ENCODE measurements at places on chromosomes 4 and X. TPM values are rescaled to one million over a fixed set of nuclear protein-coding genes. Genes with fewer than 3 reads are reported as not detected.

GRCh38 chr4:123674762-123675465 lies 278.3 kb downstream of the SPRY1 start:
- DNase-seq, result no peak

The PPP2R2C gene
- 0.41 TPM for polyA plus RNA-seq

DNA sequence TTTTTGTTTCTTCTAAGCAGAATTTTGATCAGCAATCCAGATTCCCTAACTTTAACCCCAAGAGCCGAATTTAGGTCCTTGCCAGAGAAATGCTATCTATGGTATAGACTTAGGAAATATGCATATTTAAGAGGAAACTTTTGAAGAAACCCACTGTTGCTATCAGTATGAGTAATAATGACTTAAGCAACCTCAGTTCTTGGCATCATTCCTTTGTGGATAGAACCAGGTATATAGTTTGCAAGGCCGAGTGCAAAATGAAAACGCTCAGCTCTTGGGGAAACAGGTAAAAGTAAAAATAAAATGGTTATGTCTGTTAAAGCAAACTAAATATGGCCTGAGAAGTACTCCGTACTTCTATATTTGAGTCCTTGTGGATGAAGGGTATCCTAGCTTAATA lies 78.1 kb downstream of the ARSF start:
- no peak for DNase-seq

GRCh38 chrX:136220951-136221350 lies 30.2 kb downstream of the MAP7D3 start:
- DNase-seq, result no peak

The PROM1 gene
- polyA plus RNA-seq, result 59.3 TPM

GRCh38 chr4:181701894-181702293 lies 541.3 kb upstream of the TENM3 start:
- DNase-seq, result no peak

GRCh38 chrX:19017271-19017670 lies 33.4 kb upstream of the PHKA2 start:
- peak; percentile 28 for DNase-seq

GRCh38 chr4:151532001-151532708 lies 123.2 kb downstream of the FHIP1A start:
- no peak for DNase-seq

The PPBP gene
- polyA plus RNA-seq, result 22.5 TPM

GRCh38 chr4:24472514-24473308 lies 111.6 kb downstream of the DHX15 start:
- peak; percentile 83 for DNase-seq

DNA sequence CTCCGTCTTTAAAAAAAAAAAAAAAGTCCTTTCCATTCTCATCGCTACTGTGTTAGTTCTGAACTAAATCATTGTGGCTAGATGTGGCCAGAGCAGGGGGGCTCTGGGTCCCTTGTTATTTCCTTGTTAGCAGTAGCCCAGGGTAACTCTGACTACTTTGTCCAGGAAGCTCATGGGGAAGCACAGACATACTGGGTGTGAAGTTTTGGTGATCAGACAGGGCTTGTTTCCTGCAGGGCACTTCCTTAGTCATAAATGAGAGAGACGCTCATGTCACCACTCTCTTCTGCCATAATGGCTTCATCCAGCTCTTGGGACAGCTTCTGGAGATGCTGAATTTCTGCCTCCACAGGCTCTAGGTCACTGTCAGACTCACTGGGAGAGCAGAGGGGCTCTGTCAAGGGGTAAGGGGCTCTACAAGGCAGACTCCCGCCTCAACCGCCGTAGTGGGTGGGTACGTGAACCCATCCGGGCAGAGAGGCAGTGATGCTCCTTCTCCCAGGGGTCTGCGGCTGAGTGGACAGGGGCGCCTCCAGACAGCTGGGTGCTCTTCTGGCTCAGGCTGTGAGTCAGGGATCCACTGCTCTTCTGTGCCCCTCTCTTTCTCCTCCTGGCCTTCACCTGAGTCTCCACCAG lies 12.9 kb downstream of the STIM2 start:
- DNase-seq, result no peak

GRCh38 chrX:54386314-54386713 lies 28.5 kb upstream of the WNK3 start:
- no peak for DNase-seq

GRCh38 chr4:139167774-139168444 lies 9.1 kb downstream of the ELF2 start:
- DNase-seq, result no peak

The KLF8 gene
- 7.2 TPM for polyA plus RNA-seq

DNA sequence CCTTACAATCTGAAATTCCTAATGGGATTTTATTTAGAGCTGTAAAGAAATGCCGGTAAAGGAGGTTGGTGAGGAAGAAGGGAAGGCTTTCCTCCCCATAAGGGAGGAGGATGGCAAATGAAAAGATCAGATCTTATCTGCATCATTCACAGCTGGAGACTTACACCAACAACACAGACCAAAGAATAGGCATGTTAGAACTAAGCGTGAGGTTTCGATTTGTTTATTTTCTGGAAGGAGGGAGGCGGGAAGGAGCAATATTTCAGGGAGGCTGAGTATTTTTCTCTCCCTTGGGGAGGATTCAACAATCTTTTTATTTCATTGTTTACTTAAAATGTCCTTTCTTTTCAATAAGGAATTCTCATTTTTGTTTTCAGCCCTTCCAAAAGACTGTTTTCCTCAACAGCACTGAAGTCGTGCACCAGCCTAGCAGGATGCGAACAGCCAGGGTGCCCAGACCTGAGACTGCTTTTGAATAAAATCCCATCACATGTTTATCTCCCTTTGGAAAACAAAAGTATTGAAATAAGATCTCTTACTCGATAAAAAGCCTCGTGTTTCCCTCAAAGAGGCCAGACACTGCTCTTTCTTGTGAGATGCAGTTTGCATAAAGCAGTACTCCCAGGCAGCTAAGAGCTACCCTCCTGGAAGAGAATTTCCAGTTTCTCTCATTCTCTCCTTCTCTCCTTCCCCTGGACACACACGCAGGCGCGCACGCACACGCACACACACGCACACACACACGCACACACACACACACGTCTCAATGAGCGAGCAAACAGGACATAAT lies 236.1 kb downstream of the MGST2 start:
- DNase-seq, result peak; percentile 38

DNA sequence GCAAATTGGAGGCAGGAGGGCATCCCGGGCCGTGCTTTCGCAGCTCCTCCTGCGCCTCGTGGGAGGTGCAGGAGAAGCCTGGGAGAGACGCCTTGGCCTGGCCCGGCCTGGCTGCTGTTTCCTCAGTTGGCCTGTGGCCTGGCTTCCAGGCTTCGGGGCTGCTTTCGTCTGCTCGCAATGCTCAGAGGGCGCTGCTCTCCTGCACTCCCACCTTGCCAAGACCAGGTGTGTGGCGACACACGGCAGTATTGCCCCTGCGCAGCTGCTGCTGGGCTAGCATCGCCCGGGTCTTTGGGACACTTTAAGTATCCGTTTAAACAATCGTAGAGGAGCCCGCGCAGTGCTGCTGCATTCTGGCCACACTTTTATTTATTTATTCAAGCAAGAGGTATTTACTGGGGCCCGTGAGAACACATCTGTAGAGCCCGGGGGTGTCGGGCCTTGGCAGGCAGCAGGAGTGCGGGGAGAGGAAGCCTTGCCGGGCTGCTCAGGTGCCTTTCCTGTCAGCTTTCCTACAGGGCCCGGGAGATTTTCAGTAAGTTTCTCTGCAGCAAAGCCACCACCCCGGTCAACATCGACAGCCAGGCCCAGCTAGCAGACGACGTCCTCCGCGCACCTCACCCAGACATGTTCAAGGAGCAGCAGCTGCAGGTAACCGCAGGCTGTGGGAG lies 26.2 kb upstream of the HGFAC start:
- no peak for DNase-seq

The TRIM61 gene
- polyA plus RNA-seq, result 3.4 TPM

DNA sequence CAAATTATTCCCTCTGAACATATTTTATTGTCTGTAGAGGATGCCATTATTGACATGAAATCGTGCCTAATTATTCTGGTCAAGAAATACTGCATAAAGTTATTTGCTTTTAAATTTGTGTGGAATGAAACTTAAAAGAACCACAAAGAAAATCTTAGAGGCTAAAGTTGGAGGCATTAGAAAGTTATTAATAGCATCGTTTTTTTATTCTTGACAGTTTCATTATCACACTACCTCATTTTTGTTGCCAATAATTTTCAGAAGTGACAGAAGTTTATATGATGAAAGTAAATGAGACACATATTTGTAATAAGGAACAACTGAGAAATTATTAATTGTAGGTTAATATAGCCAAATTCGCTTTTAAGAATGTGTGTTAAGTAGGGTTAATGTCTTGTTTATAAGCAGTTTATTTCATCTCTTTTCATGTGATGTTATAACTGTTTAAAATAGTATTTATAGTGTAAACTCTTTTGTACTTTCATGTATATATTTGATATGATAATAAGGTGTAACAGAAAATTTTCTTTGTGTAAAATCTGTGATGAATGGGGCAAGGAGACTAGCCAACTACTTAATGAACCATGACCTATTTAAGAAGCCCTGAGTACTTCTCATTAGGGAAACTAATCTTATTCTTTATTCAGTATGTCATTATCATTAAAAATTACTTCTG lies 54.5 kb upstream of the GRIA2 start:
- DNase-seq, result no peak

DNA sequence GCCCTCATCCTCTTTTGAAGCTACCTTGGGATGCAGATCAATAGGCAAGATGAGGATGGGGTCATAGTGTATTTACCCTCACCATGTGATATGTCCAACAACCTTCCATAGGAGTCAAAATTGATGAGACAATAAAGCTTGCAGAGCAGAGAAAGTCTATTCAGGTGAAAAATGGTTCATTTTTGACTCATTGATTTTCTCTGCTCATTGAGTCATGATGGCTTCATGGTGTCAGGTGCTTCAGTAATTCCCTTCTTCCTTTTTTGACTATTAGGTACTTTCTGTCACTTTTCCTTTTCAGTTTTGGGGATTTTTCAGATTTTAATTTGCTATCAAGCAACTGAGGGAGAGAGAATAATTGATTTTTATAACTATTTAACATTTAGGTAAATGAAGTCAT lies 55.9 kb upstream of the IL2 start:
- DNase-seq, result no peak

GRCh38 chr4:121736735-121737351 lies 28.1 kb downstream of the SMIM43 start:
- no peak for DNase-seq

The KLHL5 gene
- 37.4 TPM for polyA plus RNA-seq

- DNase-seq, result no peak
Observed at GRCh38 chrX:115423086-115423485, 133.6 kb downstream of the LUZP4 start.

DNA sequence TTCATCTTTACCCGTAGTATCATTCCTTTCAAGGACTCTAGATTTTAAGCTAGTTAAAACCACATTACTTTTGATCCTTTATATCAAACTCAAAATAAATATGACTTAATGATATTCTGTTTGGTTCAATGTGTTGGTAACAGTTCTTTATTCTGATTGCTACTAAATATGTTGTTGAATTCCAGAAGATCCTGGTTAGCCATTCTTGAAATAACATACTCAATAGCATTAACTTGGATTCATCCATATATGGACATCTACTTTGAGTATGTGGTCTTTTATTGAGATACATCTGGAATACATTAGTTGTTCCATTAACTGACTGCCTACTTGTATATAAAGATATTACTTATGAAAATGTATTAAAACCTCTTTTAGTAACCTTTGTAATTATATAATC lies 27.5 kb upstream of the PCDH18 start:
- DNase-seq, result no peak

DNA sequence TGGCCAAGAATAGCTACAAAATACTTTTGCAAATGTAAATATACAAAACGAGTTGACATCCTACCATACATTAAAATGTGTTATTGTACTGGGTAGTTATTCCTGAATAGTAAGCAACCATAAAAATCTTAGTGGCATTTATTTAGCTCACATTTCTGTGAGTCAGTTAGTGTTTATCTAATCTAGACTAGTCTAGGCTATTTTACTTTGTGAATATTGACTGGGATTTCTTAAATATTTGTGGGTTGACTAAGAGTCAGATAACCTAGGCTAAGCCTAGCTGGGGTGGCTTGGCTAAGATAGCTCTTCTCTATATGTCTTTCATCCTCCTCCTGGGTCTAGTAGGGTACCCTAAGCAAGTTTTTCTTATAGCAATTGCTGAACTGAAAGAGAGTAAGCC lies 543.8 kb upstream of the DIAPH2 start:
- DNase-seq, result no peak

DNA sequence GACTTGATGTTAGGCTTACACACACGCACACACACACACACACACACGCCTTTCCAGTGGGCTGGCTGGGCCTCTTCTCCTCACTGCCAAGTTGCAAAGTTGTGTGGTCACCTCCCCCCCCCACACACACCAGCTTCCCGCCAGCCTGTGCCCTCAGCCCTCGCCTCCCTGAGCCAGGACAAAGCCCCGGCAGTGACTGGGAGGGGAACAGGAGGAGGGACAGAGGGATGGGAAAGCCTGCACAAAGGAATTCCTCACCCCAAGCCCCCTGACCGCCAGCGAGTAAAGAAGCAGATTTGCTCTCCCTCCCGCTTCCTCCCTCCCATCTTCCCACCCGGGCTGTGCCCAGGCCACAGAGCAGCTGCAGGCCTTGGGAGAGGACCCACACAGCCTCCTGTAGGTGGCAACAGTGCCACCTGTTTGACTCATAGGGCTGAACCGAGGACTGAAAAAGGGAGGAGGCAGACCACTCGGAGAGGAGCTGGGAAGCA lies at the start of gene GDPD2:
Gene GDPD2 (plus strand): TSS at position 464 of the 491 bp plus-strand sequence. CDS start 1,671 bp downstream, outside the sequence.
- peak; percentile 56 for DNase-seq

DNA sequence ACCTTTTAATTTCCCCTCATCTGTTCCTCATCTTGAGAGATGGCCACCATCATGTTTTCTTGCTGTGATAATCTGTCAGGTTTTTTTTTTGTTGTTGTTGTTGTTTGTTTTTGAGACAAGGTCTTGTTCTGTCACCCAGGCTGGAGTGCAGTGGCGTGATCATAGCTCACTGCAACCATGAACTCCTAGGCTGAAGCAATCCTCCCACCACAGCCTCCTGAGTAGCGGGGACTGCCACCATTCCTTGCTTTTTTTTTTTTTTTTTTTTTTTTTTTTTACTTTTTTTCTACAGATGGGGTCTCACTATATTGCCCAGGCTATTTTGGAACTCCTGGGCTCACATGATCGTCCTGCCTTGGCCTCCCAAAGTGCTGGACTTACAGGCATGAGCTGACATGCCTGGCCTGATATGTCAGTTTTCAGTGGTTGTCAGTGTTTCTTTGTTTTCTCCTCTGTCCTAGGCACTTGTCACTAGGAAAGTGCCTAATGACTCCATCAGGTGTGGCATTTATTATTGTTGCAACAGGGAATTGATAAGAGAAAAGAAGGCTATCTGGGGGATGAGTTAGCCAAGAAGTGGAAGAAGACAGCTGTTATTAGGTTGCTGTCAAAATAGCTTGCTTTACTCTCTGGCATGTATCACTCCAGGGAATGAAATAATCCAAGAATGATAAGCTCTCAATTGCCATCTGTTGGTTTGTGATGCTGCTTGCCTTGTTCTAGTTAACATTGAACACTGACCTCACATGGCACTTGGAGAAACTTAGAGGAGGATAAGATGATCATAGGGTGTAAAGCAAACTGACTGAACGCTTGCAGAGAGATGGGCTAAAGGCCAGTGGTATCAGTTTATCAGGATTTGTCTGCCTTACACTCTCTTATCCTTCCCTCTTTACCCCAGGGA lies 41.7 kb downstream of the TMEM164 start:
- no peak for DNase-seq

The TCEANC gene
- polyA plus RNA-seq, result 4.8 TPM

- DNase-seq, result no peak
Observed at GRCh38 chr4:17781300-17782287, at the start of gene FAM184B. FAM184B (minus strand) TSS chr4:17781621; CDS start chr4:17781299, 322 bp downstream.

Measured in renal pelvis (tissue), 12 donors.